Thoracic aorta (tissue), 2 donors: ENCODE measurements at places on chromosomes 1 and 21.

DNA sequence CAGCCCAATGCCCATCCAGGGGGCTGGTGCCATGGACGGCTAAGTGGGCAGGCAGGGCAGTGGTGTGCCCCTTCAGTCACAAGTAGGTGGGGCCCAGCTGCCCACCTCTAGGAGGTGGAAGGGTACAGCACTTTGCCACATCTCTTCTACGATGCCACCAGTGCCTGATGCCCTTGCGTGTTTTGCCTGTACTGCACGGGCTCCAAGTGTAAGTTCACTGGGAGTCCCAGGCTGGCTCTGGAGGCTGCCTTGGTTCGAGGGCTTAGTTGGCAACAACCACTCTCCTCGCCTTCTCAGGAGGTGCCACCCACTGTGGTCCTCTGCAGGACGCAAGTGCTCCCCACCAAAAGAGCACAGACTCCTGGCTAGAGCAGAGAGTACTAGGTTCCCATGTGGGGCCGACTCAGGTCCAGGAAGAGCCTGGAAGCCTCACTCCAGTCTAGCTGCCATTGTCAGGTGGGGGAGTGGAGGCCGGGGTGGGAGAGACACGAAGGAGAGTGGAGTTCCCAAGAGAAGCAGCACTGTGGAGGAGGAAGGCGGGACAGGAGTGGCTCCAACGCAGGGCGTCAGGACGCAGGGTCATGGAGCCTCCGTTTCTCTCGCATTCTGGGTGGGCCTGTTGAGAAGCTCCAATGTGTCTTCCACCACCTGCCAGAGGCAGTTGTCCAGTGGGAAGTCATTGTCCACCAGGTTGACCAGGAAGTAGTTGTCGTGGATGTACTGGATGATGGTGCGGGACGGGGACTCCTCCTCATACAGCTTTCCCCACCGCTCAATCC is 15.5 kb downstream of the MTHFR start:
- no peak for DNase-seq

DNA sequence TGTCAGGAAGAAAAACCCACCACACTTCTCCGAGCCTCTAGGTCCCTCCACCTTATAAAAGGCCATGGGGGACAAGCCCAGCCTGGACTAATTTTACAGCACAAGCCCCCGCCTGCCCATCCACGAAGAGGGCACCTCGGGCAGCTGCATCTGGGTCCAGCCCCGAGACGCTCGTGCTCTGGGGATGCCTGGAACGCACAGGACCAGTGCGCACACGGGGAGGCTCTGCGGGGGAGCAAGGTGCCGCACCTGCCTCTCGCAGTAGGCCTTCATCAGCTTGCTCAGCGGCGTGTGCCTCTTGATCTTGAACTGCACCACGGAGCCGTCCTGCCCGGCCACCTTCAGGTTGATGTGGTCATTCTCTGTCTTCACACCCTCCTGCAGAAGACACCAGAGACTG is 4.1 kb downstream of the SUMO3 start:
- DNase-seq = no peak

DNA sequence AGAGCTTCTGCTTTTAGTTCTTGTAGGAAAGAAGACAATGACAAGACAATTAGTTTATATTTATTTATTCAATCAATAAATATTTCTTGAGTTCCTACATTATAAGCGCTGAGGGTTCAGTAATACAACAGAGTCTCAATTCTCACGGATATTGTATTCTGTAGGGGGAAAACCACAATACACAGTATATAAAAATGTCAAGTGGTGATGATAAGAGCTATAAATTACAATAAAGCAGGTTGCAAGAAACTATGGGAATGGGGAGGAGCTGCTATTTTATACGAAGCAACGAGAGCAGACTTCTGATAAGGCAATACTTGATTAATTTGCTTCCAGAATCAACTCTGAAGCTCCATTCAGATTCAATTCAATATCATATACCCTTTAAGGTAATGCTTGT is 10.6 kb upstream of the XCL1 start:
- no peak for DNase-seq

DNA sequence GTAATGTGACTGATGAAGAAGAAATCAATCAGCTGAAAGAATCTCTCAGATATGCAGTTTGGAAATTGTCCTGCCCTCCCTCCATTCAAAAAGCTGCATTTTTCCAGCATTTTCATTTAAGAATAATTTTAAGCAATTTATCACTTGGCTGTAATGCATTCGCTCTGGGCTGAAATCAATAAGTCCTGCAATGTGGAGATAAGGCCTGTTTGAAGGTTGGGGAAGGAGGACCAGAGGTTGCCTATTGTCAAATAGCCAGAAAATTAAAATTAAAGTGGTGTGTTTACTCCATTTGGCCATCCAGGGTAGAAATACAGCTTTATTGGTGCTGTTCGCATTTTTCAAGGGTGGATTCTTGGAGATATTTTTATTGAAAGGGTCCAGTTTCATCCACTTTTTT is 187.6 kb upstream of the NFIA start:
- no peak for DNase-seq

DNA sequence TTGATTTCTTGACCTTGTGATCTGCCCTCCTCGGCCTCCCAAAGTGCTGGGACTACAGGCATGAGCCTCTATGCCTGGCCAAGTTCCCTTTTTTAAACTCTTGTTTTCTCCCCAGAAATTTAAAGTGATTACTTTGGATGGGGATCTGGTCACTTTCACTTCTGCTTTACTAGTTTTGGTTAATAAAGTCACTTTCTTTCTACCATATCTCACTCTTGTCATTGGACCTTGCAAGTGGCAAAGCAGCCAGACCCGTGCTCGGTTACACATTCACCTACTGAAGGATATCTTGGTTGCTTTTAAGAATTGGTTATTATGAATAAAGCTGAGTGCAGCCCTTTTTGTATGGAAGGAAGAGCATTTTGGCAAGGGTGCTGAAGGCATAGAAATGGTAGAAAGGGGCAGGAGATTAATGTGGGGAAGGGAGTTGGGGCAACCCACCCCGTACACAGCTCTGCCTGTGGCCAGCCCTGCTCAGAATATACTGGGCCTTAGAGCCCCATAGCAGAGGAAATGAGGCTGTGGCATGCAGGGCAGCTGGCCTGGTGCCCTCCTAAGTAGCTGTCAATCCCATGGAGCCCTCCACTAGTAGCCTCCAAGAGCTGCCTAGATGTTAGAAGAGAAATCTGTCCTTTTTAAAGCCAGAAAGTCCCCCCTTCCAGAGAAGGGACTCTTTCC is 40.7 kb downstream of the CD2 start:
- no peak for DNase-seq

DNA sequence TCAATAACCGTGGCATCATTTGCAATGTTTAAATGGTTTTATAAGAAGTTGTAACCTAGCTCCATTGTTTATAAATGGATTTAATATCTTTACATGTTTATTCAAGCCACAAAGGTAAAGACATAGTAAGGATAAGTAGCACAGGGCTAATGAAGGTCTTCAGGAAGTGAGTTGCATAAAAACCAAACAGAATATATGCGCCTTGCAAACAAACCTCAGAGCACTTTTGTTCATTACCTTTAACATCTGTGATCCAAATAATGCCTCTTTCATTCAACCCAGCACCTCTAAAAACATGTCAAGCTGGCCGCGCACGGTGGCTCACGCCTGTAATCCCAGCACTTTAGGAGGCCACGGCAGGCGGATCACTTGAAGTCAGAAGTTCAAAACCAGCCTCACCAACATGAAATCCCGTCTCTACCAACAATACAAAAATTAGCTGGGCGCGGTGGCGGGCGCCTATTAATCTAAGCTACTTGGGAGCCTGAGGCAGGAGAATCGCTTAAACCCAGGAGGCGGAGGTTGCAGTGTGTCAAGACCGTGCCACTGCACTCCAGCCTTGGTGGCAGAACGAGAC is 25.3 kb downstream of the BRINP3 start:
- no peak for DNase-seq

DNA sequence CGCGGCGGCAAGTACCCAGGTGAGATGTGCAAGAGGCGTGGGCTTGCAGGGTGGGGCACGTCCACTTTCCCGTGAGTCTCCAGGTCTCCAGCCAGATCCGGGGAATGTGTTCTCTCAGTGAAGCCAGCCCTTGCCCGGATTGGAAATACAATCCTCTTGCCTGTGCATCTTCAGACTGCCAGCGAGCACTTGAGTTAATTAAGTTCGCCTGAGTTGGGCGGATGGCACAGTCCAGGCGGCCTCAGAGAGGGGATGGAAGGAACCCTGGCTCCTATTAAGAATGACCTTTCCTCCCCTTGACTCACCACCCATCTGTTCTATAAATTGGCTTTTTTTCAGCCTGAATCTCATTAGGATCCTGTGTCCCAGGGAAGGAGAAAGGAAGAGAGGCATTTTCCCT is 33.3 kb upstream of the CNTN2 start:
- no peak for DNase-seq
